ENCODE measurements at places on chromosomes 5 and 9. TPM values are rescaled to one million over a fixed set of nuclear protein-coding genes. Genes with fewer than 3 reads are reported as not detected.

DNA sequence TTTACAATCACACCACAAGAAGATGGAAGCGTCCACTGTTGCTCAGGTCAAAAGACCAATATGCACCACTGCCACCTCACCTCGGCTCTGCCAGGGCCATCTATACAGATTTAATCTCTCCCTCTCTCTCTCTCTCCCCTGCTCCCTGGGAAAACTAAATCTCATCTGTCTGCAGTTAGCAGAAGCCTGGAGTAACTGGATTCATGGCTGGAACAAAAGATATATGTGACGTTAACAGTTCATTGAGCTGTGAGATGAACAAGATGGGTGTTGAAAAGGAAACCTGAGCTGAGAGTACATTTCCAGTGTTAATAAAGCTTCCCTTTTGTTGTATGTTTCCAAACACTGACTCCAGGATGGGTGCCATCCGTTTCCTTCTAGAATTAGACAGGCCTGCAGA lies 369.7 kb downstream of the CDK5RAP2 start:
- no peaks in the 10 kb centered on the region for H3K27me3 ChIP-seq
- H3K4me3 ChIP-seq = no peak overlapping the region
- no peaks in the 10 kb centered on the region for H3K4me1 ChIP-seq
- no peak for DNase-seq

DNA sequence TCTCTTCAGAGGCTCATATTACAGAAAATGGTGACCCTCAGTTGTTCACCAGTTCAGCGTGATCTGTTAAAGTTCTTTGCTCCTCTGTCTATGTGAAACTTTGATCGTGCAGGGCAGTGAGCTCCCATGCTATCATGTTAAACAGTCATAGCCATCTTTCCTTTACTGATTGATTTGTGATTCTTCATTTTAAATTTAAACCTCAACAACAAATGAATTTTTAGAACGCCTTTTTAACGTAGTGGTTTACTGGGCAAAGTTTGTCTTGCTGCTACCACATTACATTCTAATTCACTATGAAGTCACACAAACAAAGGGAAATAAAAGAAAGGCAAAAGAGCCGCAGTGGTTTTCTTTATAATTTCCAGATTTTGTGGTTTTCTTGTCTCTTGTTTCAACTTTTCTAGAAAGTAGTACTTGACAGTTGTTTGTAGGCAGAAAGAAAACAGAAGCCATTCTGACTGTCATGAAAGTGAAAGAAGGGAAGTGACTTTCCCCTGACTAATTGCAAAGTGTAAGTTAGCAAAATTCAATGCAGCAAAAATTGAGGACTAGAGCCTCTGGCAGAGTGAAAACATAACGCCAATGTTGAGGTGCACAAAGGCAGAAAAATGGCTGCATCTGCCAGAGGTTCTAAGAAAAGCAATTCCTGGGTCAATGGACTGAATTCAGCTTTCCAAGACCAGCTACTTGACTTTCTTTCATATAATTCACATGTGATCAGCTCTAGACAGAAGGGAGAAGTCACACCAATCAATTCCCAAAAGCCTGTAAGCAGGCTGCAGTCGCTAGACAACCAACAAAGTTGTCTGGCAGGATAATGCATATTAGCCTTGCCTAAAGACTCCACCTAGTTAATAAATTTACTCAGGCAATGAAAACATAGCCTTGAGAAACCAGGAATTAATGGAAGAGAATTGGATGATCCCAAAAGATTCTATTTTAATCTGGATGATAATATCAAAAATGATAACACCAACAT lies 7.1 kb upstream of the IFNA6 start:
- H3K27ac ChIP-seq = no peak overlapping the region
- H3K4me3 ChIP-seq = no peak overlapping the region
- no peaks in the 10 kb centered on the region for H3K27me3 ChIP-seq
- H3K4me1 ChIP-seq = no peaks in the 10 kb centered on the region
- H3K36me3 ChIP-seq = no peaks in the 10 kb centered on the region

GRCh38 chr5:14339468-14339867 lies 196.3 kb downstream of the TRIO start:
- peaks cover 76% of the 10 kb centered on the region for H3K36me3 ChIP-seq
- no peaks in the 10 kb centered on the region for H3K27me3 ChIP-seq
- DNase-seq = no peak
- H3K4me3 ChIP-seq = no peak overlapping the region
- H3K27ac ChIP-seq = no peak overlapping the region

DNA sequence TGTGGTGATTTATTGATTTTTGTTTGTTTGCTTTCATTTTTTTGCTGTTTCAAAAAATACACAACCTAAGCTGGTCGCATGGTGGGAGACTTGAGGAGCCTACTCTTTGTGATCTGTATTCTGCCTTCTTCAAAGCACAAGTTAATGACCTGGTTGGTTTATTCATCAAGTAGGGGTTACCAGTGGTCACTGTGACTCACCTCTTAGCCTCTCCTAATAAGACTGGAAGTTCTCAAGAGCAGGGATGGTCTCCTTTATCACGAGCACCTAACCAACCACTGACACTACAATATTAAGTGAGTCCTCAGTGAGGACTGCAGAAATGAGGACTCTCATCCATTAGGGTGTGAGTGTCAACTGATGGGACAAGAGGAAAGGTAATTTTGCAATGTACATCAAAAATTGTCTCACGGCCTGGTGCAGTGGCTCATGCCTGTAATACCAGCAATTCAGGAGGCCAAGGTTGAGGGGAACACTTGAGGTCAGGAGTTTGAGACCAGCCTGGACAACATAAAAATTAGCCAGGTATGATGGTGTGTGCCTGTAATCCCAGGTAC lies 13.6 kb upstream of the MTMR12 start:
- H3K27me3 ChIP-seq = no peaks in the 10 kb centered on the region
- H3K36me3 ChIP-seq = no peaks in the 10 kb centered on the region
- H3K27ac ChIP-seq = no peak overlapping the region
- H3K4me1 ChIP-seq = peaks cover 10% of the 10 kb centered on the region
- no peak overlapping the region for H3K4me3 ChIP-seq

GRCh38 chr9:127168756-127169574 lies 46.5 kb upstream of the ANGPTL2 start:
- no peak overlapping the region for H3K4me3 ChIP-seq
- H3K36me3 ChIP-seq = no peaks in the 10 kb centered on the region
- no peak overlapping the region for H3K27ac ChIP-seq
- H3K4me1 ChIP-seq = peaks cover 5% of the 10 kb centered on the region
- DNase-seq = no peak

- no peak for DNase-seq
- no peak overlapping the region for H3K4me3 ChIP-seq
- H3K4me1 ChIP-seq = no peaks in the 10 kb centered on the region
- no peaks in the 10 kb centered on the region for H3K36me3 ChIP-seq
- peak overlapping the region; percentile 14 for H3K27ac ChIP-seq
Observed at GRCh38 chr9:120925535-120926396, 830 bp downstream of the TRAF1 start.

GRCh38 chr5:171849585-171850323 lies 64.1 kb downstream of the SMIM23 start:
- no peaks in the 10 kb centered on the region for H3K36me3 ChIP-seq
- H3K27ac ChIP-seq = no peak overlapping the region
- H3K27me3 ChIP-seq = no peaks in the 10 kb centered on the region
- no peaks in the 10 kb centered on the region for H3K4me1 ChIP-seq
- DNase-seq = no peak
- no peak overlapping the region for H3K4me3 ChIP-seq

- peak; percentile 76 for DNase-seq
- no peaks in the 10 kb centered on the region for H3K4me1 ChIP-seq
- no peaks in the 10 kb centered on the region for H3K27me3 ChIP-seq
Observed at GRCh38 chr9:4297786-4298254, 2.0 kb downstream of the GLIS3 start.

DNA sequence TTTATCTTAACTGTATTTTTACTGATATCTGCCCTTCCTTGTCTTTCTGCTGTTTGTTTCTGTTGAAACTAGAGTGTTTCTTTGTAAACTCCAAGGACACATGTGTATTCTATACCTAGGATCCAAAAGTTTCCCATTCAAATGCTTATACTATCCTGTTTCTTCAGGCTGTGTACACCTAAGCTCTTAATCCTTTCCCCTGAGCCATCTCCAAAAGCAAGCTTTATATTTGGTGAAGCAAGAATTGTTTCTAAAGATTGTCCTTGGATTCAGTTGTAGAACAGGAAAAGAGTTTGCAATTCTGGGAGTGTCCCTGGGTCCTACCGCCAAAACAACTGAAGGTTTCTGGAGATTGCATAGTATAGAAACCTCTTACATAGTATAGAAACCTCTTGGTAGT lies 65.9 kb downstream of the CWC27 start:
- peaks cover 43% of the 10 kb centered on the region for H3K4me1 ChIP-seq
- H3K36me3 ChIP-seq = no peaks in the 10 kb centered on the region
- no peaks in the 10 kb centered on the region for H3K27me3 ChIP-seq
- no peak overlapping the region for H3K4me3 ChIP-seq
- no peak overlapping the region for H3K27ac ChIP-seq

DNA sequence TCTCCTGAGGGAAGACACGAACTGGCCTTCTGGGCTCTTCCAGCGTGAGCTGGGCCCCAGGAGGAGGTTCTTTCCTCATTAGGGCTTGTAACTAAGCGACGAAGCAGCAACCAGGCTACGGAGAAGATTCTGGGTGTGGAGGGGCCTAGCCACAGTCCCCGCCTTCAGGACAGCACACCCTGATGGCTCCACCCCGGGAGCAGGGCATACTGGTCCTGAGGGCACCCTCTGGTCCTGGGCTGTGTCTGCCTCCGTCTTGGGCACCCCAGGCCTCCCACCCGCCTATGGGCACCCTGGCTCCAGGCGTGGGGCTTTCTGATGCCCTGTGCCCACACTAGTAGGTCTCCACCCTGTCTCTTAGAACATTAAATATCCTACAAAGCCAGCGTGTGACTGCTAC lies 136.4 kb downstream of the OLFM1 start:
- H3K36me3 ChIP-seq = no peaks in the 10 kb centered on the region
- no peak overlapping the region for H3K4me3 ChIP-seq
- H3K27ac ChIP-seq = no peak overlapping the region

DNA sequence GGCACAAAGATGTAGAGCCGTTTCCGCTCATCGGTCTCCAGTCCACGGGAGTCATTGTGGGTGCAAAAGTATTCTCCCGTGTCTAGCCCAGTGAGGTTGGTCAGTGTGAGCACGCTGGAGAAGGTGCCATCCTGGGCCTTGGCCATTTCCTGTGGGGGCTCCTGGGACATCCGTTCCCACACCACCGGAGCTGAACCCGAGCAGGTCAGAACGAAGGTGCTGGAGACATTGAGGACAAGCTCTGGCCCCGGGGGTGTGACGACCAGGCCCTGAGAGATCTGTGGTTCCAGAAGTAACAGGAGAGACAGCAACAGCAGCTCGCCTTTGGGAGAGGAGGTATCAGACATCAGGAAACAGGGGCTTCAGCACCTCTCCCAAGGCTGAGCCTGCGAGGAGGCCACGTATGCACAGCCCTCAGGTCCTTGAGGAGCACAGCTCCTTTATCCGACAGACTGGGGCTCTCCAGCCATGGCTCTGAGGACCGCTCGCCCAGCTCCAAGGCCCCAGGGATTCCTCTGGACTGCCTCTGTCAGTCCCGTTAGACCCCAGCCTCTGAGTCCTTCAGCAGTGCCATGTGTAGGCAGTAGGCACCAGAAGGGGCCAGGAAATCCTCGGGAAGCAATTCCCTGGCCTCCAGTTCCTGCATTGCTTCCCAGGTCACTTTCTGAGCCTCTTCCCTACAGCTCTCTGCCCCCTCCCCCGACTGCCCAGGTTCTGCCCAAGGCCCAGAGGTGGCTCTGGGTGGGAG lies 19.9 kb downstream of the PDGFRB start:
- H3K27ac ChIP-seq = peak overlapping the region; percentile 48
- no peak overlapping the region for H3K4me3 ChIP-seq
- DNase-seq = no peak

- peaks cover 58% of the 10 kb centered on the region for H3K36me3 ChIP-seq
- no peak for DNase-seq
Observed at GRCh38 chr5:171865471-171865870, 79.9 kb downstream of the SMIM23 start.

DNA sequence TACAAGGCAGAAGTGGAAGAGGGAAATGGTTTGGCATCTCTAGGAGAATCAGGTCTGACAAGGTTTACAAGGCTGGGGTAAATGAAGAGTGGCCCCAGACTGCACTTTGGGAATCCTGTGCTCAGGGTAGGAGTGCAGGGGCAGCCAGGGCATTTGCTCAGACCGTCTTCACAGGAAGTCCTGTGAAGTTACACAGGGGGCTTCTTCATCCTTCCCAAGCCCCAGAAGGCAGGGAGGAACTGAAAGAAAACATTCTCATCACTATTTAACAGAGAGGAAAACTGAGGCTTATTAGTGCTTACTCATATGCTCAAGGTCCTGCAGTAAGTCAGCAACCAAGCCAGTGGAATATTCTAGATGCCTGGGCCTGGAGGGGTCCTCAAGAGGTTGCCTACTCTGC lies 80.7 kb downstream of the NRG2 start:
- H3K36me3 ChIP-seq = no peaks in the 10 kb centered on the region
- peaks cover 31% of the 10 kb centered on the region for H3K4me1 ChIP-seq
- no peaks in the 10 kb centered on the region for H3K27me3 ChIP-seq
- peak; percentile 5 for DNase-seq
- H3K27ac ChIP-seq = no peak overlapping the region

The PNPLA7 gene
- 5.5 TPM for total RNA-seq

The GPRIN1 gene
- 0.70 TPM for total RNA-seq

The FYB1 gene
- total RNA-seq = 3.1 TPM

The SPRY4 gene
- total RNA-seq = 7.3 TPM

The INSYN2B gene
- not detected for total RNA-seq
